ENCODE measurements at places on chromosomes 2 and 18.

DNA sequence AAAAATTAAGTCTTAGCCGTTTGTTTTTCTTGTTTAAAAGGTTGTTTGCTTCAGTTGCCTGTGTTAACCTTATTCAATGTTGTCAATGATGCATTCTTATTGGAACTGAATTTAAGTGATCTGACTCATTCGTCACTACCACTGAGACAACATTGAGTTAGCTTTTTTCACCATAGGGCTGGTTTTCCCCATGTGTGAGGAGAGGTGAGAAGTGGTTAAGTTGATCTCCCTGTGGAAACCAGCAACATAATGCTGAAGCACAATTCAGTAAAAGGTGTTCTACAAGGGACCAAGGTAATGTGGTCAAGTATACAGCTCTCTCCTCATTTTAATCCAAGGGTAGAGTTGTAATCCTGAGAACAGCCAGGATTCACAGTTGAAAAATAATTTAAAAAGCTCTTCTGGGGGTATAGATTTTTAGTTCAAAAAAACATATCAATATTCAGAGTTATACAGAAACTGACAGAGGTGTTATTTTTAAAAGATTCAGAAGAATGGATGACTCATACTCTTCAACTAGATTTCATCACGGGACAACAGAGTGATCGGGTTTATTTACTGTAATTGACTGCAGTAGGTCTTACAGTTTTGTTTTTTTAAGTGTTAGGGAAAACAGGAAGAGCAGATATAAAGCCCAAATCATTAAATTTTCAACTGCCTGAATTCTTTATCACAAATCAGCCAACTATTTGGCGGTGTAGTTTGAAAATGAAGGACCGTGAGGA is 12.6 kb downstream of the NOP58 start:
- no peak for DNase-seq

- no peak for DNase-seq
Measured at GRCh38 chr2:29016504-29016903, 35.4 kb downstream of the TOGARAM2 start.

DNA sequence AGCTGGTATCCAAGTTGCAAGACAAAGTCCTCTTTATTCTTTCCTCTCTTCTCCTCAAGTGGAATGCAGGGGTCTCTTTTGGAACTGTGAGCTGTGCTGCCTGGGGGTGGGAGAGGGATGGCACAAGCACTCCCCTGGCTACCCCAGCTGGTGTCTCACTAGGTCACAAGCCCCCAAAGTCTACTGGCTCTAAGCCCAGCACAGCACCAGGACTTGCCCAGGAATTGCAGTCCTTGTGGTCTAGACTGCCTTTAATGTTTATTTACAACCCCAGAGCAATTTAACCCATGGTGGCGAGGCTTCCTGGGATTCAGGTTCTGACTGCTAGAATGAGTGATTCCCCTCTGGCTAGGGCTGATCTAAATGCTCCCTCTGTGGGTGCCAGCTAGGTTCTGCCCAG is 199.0 kb upstream of the STK17B start:
- DNase-seq = no peak

DNA sequence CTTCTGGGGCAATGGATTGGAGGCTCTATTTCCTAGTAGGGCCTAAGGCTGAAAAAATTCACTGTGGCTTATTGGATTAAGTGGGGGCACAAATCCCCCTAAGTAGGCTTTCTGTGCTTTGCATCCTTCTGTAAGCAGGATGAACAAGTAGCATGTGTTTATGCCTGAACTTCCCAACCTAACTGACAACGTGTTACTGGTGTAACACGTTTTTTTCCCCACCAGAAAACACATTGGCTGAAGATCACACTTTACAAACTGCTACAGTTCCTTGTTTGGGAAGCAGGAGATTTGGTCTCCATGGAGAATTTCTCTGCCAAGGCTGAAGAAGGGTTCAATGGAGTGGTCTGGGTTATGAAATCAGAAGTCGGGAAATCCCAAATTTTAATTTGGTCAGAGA is 7.2 kb upstream of the ITGA6 start:
- no peak for DNase-seq

DNA sequence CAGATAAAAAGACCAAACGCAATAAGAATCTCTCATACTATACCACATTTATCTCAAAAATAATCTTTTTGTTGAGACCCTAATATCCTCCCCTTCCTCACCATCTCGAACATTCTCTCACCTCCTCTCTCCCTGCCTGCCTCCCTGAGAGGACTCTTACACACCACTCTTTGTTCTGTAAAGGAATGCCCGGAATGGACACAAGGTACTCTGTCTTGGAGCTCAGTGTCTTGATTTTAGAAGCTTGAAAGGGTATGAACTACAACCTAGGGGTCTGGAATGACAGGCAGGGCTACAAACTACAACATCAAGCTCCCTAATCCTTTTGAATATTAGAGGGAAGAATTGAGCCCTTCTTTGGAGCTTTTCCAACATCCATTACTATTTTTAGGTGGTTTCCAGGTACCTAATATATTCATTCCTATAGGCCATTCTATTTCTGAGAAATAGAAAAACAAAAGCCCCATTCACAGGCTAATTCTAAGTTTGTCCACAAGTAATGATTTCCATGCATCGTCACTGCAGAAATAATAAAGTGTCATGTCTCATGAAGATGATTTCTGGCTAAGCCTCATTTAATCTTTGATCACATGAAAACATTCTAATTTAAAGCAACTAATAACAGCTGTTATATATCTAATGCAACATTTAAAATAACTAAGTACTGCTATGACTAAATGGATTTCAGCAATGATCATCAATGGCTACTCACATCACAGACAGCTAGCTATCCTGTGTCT is 60.6 kb downstream of the LRP2 start:
- no peak for DNase-seq

- DNase-seq = no peak
Measured at GRCh38 chr2:6724605-6725140, 141.0 kb downstream of the CMPK2 start.

- DNase-seq = peak; percentile 44
Measured at GRCh38 chr2:45843136-45843535, 191.7 kb downstream of the PRKCE start.

DNA sequence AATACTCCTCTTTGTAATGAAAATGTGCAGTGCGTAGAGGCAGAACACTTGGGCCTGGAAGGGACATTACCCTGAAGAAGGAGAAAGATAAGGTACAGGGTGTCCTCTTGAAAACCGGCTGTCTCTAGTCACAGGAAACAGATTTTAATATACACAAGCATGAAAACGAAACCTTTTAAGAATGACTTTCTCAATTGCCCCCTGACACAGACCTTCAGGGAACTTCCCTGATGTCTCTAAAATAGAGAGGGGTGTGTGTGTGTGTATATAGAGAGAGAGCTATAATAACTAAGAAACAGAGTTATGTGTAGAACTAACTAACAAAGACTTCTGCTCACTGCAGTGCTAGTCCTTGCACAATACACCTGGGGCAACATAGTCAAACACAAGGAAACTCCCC is 780.0 kb downstream of the CNTNAP5 start:
- no peak for DNase-seq

GRCh38 chr18:73040247-73040646 is 172.5 kb upstream of the NETO1 start:
- no peak for DNase-seq

- DNase-seq = no peak
Measured at GRCh38 chr2:23418461-23418911, 33.5 kb downstream of the KLHL29 start.

DNA sequence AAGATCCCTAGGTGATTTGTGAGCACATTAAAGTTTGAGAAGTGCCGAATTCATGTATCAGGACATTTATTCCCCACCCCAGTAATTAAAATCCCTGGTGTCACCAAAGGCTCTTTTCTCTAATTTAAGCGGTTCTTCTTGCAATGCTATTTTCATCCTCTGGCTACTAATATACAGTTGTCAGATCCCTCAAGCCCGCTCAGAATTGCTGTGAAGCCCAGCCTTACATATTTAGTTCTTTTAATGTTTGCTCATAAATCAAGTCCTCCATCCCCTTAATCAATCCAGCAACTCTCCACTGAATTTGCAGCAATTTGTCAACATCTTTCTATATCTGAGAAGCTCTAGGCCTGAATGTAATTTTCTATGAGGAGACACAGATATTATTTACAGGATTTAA is 437.9 kb downstream of the PIK3C3 start:
- DNase-seq = no peak

DNA sequence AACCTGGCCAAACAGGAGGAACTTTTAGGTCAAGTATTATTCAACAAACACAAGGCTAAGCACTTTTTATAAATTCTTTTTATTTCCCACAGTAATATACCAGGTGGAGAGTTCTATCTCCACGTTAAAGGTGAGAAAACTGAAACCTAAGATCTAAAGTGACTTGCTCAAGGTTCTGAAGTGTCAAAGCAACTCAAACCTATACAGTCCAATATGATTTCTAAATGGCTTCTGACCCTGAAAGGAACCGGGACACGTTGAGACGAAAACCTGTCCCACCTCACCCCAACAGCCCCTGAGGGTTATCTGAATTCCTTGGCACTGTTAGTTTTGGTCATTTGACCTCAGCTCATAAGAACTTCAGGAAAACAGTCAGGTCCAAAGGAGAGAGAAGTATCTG is 814.5 kb upstream of the LRATD1 start:
- DNase-seq = no peak

GRCh38 chr2:149877913-149878312 is 290.3 kb upstream of the MMADHC start:
- DNase-seq = no peak

DNA sequence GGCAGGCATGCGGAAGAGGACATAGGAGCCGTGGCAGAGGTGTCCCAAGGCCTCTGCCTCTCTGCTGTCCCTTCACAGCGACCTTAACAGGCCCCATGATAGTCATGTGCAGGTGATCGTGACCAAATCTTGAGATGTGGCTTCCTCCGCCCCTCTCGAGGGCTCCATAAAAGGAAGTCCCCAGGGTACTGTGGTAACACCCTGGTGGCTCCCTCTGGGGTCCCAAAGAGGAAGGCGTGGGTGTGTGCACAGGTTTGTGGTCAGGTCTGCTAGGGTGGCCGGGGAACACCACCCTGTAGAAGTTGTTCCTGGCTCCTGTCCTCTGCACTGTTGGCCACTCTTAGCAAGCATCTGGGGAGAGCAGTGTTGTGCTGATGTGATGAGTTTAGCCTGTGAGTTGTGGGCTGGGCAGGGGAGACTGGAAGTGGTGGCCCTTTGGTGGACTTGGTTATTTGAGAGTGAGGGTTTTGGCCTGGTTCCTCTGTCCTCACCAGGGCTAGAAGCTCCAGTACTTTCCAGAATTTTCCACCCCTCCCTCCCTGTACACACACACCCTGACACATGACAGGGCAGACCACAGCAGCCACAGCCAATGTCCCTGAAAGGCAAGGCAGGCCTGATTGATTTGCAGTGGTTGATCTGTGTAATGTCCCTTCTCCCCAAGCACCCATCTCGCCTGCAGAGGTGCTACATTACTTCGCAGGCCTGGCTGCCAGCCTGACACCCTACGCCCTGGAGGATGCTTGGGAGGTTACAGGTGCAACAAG is 68.9 kb upstream of the BOD1L2 start:
- peak; percentile 84 for DNase-seq

DNA sequence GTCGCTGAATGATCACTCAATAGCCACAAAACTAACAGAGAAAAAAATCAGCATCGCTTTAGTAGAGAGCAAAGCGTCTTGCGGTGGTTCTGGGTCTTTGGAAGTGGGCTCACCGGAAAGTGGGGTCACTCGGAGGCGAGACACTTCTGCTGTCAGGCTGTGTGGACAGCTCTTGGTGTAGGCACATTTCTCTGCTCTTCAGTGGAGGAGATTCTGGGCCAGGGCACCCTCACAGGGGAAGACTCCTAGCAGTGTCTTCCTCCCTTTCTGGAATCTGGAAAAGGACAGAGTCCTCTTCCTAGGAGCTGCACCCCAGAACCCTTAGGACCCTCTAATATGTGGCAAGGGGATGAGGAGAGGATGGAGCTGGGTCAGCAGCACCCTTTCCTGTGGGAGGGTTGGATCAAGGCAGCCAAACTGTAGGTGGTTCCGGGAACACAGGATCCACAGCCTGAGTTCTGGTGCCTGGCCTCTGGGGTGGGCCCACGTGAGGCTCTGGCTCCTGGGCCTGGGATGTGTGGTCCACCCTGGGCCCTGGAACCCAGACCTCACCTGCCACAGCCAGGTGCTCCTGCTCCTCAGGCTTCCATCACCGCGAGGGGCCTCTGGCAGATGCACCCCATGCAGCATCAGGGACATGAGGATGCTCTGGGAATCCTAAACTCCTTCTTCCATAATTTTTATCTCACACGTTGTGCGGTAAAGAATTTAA is 25.1 kb downstream of the GPR35 start:
- DNase-seq = no peak

GRCh38 chr2:57821088-57821487 is 225.5 kb upstream of the VRK2 start:
- no peak for DNase-seq

DNA sequence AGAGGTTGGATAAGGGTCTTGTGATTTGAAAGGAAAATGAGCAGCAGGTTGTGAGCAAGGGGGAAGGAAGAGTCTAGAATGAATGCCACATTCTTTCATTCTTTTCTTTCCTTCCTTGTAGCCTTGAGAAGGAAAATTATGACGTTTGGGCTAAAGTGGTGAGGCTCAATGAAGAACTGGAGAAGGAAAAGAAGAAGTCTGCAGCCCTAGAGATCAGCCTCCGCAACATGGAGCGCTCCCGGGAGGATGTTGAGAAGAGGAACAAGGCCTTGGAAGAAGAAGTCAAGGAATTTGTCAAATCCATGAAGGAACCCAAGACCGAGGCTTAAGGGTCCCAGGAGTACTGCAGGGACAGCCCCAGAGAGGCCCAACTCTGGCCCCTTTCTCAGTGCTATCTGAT is 45.3 kb downstream of the BMP10 start:
- no peak for DNase-seq

DNA sequence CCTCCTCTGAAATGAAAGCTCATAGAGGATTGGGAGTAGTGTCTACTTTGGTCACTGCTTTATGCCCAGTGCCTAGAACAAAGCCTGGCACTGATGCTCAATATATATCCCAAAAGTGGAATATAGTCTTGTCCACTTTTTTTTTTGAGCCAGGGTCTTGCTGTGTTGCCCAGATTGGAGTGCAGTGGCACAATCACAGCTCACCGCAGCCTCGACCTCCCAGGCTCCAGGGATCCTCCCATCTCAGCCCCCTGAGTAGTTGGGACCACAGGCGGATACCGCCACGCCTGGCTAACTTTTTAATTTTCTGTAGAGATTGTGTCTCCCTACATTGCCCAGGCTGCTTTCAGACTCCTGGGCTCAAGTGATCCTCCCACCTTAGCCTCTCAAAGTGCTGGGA is 3.8 kb downstream of the FKBP7 start:
- no peak for DNase-seq

DNA sequence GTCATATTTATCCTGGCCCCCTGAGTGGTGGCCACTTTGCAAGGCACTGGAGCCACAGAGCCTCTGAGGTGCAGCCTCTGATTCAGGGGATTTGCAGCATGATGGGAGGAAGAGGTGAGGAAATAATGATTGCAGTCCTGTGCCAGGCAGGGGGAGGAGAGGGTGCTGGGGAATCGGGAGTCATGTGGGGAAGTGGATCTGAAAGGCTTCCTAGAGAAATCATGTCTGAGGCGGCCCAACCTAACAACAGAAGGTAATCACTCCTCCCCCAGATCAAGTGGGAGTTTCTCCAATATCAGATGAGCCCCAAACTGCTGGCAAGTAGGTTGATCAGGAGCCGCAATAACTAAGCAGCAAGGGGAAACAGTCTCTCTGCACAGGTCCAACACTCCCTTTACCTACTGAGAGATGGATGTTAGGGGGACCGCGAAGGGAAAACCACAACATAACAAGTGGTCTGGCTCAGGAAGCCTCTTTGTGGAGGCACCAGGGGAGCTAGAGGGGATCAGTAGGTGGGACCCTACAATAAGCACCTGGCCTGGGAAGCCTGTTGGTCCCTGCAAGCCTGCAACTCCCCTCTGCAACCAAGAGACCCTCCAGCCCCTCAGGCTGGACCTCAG is 71.8 kb upstream of the NPAS2 start:
- peak; percentile 51 for DNase-seq
